ENCODE measurements at places on chromosomes 11 and 22.

- H3K4me3 ChIP-seq, result no peak overlapping the region
- no peaks in the 10 kb centered on the region for H3K4me1 ChIP-seq
- no peak for DNase-seq
- H3K27me3 ChIP-seq, result peaks cover 2% of the 10 kb centered on the region
- H3K27ac ChIP-seq, result no peak overlapping the region
Measured at GRCh38 chr11:5796541-5796940, 5.5 kb upstream of the OR52N1 start.

DNA sequence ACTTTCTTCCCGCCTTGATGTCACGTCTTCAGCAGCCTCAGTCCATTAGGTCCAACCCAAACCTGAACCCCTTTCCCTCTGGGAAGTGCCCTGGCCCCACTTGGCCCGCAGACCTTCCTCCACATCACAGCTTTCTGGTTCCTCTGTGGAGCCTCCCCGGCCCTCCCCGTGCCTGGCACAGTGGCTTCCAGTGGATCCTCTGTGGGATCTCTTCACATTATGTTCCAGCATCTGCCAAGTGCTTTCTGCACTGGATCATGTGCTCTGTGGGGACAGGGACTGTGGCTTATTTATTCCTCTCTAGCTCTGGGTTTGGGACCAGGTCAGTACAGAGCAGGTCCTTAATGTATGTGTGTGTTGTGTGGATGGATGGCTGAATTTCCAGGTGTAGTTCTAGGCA lies 30.9 kb downstream of the POLR3H start:
- peaks cover 13% of the 10 kb centered on the region for H3K36me3 ChIP-seq
- no peak overlapping the region for H3K27ac ChIP-seq
- no peak overlapping the region for H3K4me3 ChIP-seq
- no peak for DNase-seq
- no peaks in the 10 kb centered on the region for H3K4me1 ChIP-seq

DNA sequence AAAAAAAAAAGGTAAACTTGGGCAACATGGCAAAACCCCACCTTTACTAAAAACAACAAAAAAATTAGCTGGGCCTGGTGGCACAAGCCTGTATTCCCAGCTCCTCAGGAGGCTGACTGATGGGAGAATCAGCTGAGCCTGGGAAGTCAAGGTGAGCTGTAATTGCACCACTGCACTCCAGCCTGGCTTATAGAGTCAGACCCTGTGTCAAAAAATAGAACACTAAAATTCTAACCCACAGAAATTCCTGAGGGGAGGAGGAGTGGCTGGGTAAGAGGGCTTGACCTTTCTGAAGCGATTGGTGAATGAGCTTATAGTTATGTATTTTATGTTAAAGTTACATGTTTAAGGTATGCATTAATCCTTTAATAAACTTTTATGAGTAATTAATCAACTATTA lies 53.3 kb downstream of the FAT3 start:
- no peaks in the 10 kb centered on the region for H3K36me3 ChIP-seq
- no peaks in the 10 kb centered on the region for H3K4me1 ChIP-seq
- DNase-seq, result no peak
- H3K4me3 ChIP-seq, result no peak overlapping the region

- DNase-seq, result no peak
- H3K27ac ChIP-seq, result peak overlapping the region; percentile 84
- peak overlapping the region; percentile 92 for H3K4me3 ChIP-seq
- no peaks in the 10 kb centered on the region for H3K36me3 ChIP-seq
- peaks cover 56% of the 10 kb centered on the region for H3K27me3 ChIP-seq
- H3K4me1 ChIP-seq, result peaks cover 14% of the 10 kb centered on the region
Measured at GRCh38 chr11:18706330-18707243, 8.0 kb downstream of the TMEM86A start.

GRCh38 chr22:48927591-48927990 lies 900.1 kb downstream of the BRD1 start:
- no peak overlapping the region for H3K27ac ChIP-seq
- no peaks in the 10 kb centered on the region for H3K36me3 ChIP-seq
- no peaks in the 10 kb centered on the region for H3K27me3 ChIP-seq
- DNase-seq, result no peak

DNA sequence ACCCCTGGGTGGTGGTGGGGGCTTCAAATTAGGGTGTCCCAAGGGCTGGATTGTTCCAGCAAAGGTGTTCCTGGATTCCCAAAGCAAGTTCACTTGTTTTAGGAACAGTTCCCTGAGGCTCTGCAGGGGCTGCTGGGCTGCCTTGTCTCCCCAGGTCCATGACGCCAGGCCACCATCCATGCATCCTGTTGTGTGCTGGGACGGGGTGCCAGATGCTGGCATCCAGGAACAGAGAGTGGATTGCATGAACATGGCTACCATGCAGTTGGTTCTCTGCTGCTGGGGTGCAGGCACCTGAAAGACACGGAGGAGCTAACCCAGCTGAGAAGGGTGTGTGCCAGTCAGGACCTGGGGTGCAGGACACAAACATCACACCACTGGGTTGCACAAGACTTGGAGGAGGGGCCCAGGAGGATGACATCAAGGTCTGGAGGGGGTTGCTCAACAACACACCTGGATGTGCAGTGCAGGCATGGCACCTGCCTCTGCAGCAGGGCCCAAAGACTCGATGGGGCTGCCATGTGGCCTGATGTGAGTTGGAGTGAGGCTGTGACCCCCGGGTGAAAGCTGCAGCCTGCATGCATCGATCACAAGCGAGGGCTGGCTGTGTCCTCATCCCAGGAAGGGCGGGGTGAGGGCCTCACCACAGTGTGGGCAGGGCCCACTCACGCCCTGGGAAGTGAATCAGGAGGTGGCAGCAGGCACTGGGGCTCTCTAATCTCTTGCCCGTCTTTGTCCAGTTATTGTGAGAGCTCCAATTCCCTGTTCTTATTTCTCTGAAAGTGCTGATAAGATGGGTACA lies 74.0 kb upstream of the CLDN5 start:
- H3K4me1 ChIP-seq, result peaks cover 25% of the 10 kb centered on the region
- no peak for DNase-seq
- H3K36me3 ChIP-seq, result no peaks in the 10 kb centered on the region

GRCh38 chr11:100759856-100760255 lies 72.8 kb downstream of the ARHGAP42 start:
- no peaks in the 10 kb centered on the region for H3K36me3 ChIP-seq
- no peak for DNase-seq
- H3K27me3 ChIP-seq, result no peaks in the 10 kb centered on the region
- H3K27ac ChIP-seq, result no peak overlapping the region
- H3K4me1 ChIP-seq, result no peaks in the 10 kb centered on the region

DNA sequence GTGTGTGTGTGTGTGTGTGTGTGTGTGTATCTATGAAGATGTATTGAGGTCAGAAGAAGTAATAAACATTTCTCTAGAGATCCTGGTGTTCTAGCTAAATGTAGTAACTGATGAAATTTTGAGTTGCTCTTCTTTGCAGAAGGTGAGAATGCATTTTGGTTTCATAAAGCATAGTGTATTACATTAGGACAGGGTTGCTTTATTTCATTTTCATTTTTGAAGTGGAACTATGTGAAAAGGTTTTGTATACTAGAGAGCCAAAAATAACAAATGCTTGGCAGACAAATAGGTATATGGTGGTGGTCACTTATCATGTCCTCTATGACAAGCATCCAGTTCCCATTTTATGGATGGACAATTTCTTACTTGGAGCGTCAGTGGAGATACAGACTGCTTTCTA lies 99.0 kb downstream of the CASP12 start:
- peak overlapping the region; percentile 92 for H3K27ac ChIP-seq
- H3K4me1 ChIP-seq, result peaks cover 38% of the 10 kb centered on the region
- peak overlapping the region; percentile 81 for H3K4me3 ChIP-seq
- no peak for DNase-seq

- H3K4me1 ChIP-seq, result peaks cover 2% of the 10 kb centered on the region
- H3K4me3 ChIP-seq, result peak overlapping the region; percentile 77
- no peak for DNase-seq
- no peaks in the 10 kb centered on the region for H3K36me3 ChIP-seq
- H3K27ac ChIP-seq, result no peak overlapping the region
- peaks cover 46% of the 10 kb centered on the region for H3K27me3 ChIP-seq
Measured at GRCh38 chr11:35944503-35945136, 758 bp downstream of the LDLRAD3 start.

- H3K27me3 ChIP-seq, result peaks cover 15% of the 10 kb centered on the region
- peaks cover 5% of the 10 kb centered on the region for H3K4me1 ChIP-seq
- DNase-seq, result no peak
- H3K27ac ChIP-seq, result no peak overlapping the region
- H3K4me3 ChIP-seq, result no peak overlapping the region
Measured at GRCh38 chr22:50276143-50276542, 6.0 kb upstream of the MAPK11 start.

All from T-helper 2 cell treated with Interferon-gamma antibody and Interleukin-4, amounts not matched to agents 5 μg/mL and 100 μg/mL, for 36 hours (primary cell).